SW 1271 (cell line): ENCODE measurements at places on chromosomes 6 and 20.

DNA sequence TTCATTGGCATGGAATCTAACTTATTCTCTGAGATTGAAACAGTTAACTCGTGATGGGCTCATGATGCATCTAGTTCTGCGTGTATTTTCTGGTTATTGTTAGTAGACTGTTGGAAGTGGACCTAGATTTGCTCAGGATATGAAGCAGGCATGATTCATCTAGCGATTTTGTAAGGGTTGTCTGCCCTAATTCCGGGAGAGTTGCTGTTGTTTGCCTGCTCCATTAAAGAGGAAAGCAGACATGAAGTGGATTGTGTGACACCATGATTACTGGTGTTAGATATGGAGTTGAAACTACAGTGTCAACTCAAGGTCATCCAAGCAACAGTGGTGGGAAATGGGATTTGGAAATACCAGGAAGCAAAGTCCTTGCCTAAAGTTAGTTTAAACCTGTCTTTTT lies 41.0 kb downstream of the SOX4 start:
- DNase-seq: peak; percentile 84

DNA sequence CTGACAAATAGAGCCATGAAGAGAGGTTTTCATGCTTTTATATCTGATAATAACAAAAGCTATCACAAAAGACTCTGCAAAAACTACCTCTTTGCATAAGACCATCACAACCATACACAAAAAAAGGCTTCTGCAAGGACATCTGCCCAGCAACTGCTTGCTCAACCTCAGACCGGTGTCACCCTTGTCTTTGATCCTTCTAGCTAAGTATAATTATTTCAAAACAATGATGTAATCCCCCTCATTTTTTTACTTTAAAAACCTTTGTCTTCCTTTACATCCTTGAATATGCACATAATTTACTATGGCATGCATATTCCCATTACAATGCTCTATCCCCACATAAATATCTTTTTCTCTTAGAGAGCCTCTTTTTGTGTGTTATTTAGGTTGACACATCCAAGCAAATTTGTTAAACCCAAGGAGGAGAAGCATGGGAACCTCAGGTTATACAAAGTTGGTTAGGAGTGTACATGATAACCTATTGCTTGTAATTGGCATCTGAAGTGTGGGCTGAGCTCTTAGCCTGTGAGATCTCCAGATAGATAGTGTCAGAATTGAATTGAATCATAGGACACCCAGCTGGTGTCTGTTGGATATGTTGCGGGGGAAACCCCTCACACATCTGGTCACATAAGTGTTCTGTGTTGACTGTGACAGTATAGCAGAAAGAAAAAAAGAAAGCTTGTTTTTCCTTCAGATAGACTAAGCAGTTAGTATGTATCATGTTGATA lies 20.7 kb upstream of the CGA start:
- no peak for DNase-seq

DNA sequence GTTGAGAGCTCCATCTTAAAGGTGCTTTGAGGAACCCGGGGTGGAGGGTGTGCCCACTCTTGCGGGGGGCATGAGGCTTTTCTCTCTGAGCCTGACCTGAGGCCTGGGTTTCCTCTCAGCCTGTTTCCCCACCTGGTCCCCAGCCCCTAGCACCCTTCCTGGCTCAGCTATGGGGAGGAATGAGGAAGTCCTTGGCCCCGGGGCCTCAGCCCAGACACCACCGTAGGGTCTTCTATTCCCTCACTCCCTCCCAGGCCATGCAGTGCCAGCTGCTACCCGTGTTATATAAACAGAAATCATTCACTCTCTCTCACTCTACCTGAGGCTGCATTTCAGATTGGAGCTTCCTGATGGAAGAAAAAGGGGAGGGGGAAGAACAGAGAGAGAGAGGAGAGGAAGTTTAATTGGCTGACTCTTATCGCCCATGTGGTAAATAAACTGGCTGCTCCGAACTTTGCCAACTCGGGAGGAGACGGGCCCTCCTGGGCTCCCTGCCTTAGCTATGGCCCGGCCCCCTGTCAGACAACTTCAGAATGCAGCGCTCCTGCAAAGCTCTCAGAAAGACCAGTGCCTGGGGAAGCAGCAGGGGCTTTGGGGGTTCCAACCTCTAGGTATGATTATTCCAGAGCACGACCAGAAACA lies 2.8 kb downstream of the CDH22 start:
- no peak for DNase-seq

DNA sequence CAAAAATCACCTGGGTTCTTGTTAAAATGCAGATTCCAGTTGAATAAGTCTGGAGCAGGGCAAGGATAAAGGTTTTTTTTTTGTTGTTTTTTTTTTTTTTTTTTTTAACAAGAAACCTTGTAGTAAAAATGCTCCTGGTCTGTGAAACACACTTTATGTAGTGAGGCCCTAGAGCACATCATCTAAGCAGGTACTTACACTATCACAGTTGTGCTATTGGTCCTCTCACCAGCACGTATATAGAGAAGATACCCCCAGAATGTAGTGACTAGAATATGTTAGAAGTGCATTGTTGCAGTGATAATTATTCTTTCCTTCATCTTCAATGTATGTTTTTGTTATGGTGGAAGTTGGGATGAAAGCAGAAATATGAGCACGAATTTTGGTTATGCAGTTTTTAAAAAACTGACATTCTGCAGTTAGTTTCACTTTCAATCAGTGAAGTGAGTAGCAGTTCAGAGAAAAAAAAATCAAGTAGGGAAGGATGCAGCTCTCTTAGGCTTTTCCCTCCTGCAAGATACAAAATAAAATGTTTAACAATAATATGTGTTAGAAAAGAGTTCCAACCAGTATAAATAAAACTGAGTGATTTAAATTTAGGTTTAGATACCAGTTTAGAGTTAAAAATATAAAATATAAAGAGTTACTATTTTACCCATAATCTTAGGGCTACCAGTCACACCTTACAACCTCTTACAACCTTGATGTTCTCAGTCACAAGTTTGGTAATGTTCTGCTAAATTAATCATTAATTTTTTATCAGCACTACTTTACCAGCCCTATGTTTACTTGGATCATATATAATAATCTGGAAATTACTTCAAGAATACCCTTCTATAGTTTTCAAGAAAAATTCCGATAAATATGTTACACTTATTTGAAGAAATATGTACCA lies 9.2 kb upstream of the DEFB113 start:
- no peak for DNase-seq

DNA sequence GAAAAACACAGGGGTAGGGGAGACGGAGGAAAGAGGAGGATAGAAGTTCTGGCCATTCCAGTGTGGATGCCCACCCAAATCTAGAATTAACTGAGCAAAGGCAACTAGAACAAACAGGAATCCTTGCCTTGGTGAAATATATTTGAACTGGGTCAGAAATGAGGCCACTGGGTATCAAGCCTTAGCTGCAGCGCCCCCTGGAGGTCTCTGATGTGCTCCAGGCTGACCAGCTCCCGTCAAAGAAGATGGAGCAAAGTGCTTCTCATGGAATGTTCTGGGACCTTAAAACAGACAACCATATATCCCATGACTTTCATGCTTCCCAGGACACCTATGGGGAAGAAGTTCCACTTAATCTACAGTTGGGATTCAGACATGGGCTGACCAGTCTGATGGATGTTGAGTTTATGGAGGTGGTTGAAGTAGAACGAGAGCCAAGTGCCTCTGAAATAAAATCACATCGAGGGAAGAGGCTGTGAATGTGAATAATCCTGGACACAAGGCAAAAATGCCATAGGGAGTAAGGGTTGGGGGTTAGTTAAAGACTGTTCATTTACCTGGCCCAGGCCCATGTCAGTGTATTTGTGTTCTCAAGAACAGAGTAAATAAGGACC lies 50.4 kb downstream of the HLA-DPB1 start:
- peak; percentile 33 for DNase-seq

DNA sequence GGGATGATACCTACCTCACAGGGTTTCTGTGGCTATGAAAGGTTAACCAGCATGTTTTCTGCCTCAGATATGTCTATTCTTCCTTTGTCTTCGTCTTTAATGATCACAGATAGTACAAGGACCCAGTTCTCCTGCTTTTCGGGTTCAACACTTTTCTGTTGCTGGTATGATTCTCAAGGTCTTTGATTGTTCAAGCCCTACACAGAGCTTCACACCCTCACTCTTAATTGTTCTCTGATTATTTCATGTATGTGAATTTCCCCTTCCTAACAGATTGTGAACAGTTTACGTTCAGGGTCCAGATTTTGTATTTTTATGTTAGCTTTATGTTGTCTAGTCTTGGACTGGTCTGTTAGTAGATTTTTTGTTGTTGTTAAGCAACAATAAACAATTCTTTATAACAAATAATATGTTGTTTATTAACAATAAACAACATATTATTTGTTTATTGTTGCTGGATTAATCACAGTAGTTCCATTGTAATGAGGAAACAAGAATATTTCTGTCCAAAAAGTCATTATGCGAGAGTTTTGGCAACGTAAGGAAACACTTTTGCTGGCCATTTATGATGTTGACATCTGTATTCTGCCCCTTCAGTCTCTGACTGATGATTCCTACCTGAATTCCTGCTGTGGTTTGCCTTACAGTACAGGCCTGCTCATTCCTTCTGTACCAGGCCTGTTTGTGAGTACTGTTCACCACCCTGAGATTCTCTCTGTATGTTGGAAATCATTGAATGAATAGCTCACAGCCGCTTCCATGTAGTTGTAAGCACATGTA lies 27.2 kb upstream of the TULP4 start:
- no peak for DNase-seq

GRCh38 chr6:151749341-151749740 lies 58.1 kb upstream of the ESR1 start:
- DNase-seq: no peak
